Amygdala (tissue), 56 donors: ENCODE measurements at places on chromosomes 1 and 21.

DNA sequence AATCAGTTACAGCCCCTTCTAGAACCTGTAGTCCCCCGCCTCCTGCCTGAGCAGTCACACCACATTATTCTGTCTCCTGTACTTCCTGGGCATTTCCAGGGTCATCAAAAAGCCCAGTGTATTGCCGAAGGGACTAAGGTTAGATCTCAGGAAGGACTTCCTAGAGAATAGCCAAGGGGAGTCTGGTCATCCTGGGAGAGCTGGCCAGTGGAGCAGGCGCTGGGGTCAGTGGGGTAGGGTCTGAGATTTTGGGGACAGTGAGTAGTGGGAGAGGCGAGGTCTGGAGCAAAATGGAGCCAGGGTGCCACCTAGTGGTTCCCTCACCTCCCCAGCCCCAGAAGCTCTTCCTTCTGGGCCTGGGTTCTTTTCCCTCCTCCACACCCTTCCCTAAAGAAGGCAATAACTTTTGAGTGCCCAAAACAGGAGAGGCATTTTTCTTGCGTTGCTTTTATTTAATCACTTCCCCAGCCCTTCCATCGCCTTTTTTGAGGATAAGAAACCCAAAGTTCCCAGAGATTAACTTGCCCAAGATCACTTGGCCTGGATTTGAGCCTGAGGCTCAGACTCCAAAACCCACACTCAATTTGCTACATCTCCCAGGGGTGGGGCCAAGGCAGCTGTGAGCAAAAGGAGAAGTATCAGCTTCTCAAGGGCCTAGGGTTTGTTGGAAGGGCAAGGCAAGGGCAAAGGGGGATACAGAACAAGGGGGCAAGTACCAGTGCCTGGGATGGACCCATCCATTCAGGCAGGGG lies 7.3 kb upstream of the PMVK start:
- DNase-seq, result no peak

GRCh38 chr21:45959779-45960390 lies 21.7 kb upstream of the COL6A1 start:
- no peak for DNase-seq

- no peak for DNase-seq
These were observed 20.7 kb upstream of the S100A2 start for GRCh38 chr1:153586347-153586746.

DNA sequence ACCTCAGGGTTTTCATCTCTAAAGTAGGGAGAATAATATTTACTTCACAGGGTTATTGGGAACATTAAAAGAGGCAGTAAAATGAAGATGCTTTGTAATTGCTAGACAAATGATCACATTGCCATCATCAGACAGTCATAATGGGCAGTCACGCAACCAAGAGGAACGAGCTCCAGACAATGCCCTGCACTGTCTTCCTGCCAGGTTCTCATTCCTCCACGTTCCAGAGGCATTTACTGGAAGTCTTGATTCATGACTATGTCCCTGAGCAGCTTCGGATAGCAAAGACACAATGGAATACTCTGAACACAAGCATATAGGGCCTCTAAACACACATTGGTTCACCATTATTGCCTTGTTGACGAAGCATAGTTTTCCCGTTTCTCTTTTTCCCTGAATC lies 389.7 kb downstream of the NTNG1 start:
- DNase-seq, result no peak

- no peak for DNase-seq
These were observed 99.5 kb upstream of the CD55 start for GRCh38 chr1:207221934-207222351.

DNA sequence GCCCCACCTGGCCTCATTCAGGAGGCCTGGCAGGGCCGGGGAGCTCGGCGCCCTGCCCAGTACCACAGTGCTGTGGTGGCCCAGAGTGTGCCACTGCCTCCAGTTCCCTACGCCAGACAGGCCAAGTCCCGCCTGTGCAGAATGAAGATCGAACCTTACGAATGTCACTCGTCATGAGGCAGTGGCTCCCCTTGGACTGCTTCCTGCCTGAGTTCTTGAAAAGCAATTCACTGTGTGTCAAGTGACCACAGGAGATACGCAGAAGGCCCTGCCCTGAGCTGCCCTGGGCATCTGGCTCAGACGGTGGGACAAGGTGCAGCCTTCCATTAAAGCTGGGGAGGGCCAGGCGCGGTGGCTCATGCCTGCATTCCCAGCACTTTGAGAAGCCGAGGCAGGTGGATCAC lies 49.6 kb upstream of the LRP8 start:
- DNase-seq, result no peak

- no peak for DNase-seq
These were observed 241.2 kb upstream of the VAMP3 start for GRCh38 chr1:7529917-7530316.

DNA sequence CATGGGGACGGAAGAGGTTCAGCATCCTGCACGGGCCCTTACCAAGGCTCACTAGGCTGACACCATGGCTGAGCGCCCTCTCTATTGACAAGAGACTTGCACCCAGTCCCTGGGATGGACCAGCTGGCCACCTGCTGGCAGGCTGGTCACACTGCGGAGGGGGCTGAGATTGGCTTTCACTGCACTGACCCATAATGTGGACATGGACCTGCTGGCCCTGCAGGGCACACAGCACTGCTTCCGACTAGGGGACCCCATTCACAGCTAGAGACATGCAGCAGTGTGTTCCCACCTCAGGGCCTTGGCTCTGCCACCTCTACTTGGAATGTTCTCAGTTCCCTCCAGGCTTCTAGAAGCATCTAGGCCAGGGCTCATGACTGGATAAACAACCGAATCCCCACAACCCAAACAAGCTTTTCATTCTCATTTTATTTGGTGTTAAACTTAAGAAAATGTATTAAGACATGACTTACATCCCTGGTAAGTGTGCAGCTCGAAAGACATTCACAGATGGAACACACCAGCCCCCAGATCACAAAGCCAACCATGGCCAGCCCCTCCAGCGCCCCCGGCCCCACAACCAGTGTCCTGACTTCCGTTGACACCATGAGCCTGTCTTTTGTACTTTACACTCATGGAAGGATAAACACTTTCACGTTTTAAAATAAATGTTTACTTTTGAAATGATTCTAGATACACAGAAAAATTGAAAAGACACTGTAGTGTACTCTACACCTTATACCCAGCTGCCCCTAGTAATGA lies 9.3 kb upstream of the SRARP start:
- DNase-seq, result peak; percentile 72

DNA sequence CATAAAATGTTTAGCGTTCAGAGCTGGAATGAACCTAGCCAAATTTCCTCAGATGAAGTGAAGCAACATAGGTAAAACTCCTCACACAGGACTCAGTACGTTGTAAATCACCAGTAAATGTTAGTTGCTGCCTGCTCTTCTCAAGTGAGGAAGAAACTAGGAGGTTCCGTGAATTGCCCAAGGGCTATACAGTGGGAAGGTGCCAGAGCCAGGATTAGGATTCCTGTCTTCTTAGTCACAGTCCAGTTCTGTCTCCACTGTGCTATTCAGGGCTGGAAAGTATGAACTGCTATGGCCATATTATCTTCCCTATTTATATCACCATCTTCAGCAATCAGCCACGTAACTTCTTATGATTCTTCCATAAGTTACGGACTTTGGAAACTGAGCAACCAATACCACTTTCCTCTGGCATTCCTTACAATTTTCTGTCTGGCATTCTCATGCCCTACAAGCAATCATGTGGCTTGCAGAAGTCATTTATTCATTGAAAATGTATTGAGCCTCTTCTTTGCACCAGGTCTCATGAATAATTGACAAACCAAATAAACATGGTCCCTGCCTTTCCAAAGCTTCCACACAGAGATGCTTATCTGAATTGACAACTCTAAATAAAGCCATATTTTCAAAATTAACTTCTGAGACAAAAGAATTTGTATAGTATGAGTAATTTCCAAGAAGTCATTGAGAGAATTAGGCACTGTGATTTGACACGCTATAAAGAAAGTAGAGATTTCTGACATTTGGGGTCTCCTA lies 271.6 kb upstream of the SGIP1 start:
- DNase-seq, result no peak

DNA sequence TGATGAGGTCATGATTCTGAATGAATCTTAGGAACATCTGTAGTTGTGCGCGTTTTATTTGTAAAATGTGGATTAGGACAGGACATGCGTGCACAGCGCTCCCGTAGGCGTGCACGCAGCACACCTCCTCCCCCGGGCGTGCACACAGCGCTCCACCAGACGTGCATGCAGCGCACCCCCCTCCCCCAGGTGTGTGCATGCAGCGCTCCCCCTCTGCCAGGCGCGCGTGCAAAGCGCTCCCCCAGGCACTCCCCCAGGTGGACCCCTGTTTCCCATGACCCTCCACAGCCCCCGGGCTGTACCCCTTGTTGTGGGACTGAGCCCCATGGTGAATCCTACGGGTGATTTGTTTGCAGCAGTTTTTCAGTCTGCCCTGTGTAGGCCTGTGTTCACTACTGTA lies 61.6 kb downstream of the S100B start:
- no peak for DNase-seq

DNA sequence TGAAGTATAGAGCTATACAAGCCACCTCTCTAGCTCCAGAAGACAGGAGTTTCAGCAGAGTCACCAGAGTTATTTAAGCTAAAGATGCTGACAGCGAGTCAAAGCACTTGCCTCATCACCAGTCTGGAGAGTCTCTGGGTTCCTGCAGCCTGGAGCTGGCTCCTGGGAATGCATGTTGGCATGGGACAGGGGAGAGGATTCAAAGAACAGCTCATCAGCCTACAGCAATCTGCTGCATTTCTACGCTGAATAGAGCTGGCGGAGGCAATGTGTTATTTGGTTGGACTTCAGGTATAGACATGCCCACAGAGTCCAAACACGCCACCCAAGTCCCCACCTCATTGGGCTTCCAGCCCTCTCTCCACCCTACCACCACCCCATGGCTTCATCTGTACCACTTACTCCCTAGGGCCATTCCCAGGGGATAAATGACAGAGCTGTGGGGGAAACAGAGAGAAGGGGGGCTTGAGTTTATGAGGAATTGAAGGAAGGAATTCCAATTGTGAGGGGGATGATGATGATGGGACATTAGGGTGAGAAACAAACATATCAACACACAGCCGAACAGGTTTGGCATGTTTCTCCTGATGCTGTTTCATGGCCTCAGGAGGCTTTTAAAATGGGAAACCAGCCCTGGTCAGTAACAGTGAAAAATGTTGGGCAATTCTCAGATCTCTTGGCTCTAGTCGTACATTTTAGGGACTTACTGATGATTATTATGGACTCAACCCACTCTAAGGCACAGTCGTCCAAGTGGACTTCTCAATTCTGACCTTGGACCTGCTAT lies 58.4 kb downstream of the PLEKHA6 start:
- no peak for DNase-seq

- DNase-seq, result no peak
These were observed 17.3 kb upstream of the TTLL10 start for GRCh38 chr1:1156140-1157032.

GRCh38 chr1:1890506-1891348 lies at the start of gene GNB1:
TSS of gene GNB1 (minus strand) at chr1:1891087. CDS start at chr1:1825453, 65,634 bp downstream.
- DNase-seq, result peak; percentile 82

DNA sequence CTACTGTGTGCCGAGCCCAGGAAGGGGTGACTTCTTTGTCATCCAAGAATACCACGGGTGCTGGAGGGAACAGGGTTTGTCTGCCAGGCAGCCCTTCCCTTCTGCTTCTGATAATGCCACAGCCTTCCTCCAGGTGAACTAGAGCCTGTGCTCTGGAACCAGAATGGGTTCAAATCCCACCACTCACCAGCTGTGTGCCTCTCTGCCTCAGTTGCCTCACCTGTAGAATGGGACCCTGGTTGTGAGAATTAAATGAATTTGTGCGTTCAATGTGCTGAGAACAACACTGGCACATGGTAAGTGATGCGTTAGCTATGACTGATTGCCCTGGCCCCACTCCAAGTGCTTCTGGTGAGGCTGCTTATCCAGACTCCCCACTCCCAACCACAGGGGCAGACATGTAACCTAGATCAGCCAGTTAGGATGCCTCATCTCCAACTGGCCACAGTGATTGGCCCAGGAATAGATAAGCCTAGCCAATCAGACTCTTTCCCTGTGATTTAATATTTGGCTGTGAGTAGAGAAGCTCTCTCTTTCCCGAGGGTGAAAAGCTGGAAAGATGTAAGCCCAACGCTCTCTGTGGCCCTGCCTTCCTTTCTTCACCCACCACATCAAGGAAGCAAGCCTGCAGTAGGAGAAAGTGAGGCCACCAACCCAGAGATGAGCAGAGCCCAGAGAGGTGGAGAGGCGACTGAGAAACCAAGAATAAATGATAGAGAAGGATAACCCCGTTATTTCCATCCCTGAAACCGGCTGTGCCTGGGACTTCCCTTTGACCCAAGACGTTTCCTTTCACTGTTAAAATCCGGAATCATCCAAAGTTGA lies 20.8 kb upstream of the LAPTM5 start:
- peak; percentile 59 for DNase-seq

- DNase-seq, result no peak
These were observed 3.8 kb downstream of the PRDM2 start for GRCh38 chr1:13703558-13704490.

DNA sequence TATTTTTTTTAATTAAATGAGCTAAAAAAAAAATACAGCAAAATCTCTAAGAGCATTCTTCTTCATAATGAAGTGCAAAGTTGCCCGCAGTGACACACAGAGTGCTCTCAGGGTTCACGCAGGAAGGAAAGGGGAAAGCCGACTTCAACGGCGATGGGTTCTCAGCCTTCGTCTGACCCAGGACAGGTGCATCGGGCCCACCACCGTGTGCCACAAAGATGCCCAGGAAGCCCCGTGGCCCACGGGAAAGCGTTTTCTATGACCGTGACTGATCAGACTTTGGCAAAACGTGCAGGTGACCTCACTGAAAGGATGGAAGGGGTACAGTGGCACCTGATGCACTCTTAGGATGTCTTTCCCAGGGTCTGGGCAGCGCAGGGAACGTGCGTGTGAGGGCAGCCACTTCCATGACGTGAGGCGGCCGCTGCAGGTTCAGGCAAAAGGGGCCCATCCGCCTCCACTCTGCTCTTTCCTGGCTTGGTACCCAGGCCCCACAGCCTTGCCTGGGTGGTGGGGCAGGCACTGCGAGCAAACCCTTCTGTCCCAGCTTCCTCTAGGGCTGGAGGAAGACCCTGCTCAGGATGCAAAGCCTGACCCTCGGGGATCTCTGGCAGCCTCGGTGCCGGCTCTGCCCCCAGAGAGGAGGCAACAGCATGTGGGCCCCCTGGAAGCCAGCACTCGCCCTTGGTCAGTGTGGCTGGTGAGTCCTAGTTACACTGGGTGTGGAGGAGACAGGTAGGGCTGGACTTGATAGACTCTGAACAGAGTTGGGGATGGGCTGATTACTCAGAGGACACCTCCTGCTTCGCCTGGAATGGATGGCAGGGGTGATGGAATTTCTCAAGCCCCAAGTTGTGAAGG lies 8.3 kb downstream of the LRRC47 start:
- DNase-seq, result no peak

GRCh38 chr1:233336554-233337456 lies 9.3 kb downstream of the MAP3K21 start:
- no peak for DNase-seq
